ENCODE measurements at places on chromosomes 5 and 9.

GRCh38 chr5:143843461-143843860 lies 31.5 kb downstream of the HMHB1 start:
- DNase-seq: no peak

GRCh38 chr9:121138973-121139372 lies 62.7 kb downstream of the RAB14 start:
- DNase-seq: no peak

DNA sequence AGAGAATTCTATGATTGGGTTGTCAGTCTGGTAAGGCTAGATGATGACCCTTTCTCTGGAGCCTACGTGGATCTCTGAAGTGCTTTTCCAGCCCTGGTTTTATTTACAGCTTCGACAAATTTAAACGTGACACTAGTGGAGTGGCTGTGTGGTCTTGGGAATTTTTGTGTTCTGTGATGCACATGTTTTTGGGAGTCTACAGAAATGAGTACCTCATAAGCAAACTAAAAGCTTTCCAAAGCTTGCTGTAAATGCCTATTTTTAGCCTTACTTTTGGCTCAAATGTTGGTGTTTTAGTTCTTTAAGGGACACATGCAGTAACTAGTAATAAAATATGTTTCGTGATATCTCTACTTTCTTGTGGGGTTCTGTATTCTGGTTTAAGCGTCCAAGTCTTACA lies 3.3 kb downstream of the LARP1 start:
- DNase-seq: no peak

GRCh38 chr5:170569101-170569500 lies 65.3 kb downstream of the KCNIP1 start:
- DNase-seq: no peak

Measured in stimulated activated CD4-positive, alpha-beta T cell treated with anti-CD3 and anti-CD28 coated beads, Interleukin-15, amount 100 ng/mL, for 24 hours (primary cell).